NCI-H1417 treated with DMSO at 0.1 percent for 48 hours (cell line): ENCODE measurements at places on chromosomes 11 and 22.

GRCh38 chr22:41429232-41429950 is 17.2 kb downstream of the TOB2 start:
- no peak for DNase-seq

- DNase-seq = no peak
Measured at GRCh38 chr11:7364660-7365059, 113.0 kb downstream of the SYT9 start.

DNA sequence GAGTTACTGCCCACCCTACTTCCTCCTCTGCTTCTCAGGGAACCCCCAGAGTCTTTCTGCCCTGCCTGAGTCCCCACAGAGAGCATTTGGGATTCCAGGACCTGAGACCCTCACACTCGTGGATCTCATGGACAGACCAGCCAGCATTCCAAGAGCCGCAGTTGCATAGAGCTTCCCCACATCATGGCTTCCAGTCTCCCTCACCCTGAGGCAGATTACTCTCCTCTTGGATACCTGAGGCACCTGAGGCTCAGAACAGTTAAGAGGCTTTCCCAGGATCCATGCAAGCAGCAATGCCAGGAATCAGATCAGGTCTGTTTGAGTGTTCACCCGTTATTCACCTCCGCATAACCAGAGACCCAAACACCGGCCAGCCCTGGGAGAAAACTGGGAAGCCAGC is 102.2 kb downstream of the TRIM29 start:
- no peak for DNase-seq

- DNase-seq = no peak
Measured at GRCh38 chr11:120203626-120204025, 7.2 kb upstream of the OAF start.

DNA sequence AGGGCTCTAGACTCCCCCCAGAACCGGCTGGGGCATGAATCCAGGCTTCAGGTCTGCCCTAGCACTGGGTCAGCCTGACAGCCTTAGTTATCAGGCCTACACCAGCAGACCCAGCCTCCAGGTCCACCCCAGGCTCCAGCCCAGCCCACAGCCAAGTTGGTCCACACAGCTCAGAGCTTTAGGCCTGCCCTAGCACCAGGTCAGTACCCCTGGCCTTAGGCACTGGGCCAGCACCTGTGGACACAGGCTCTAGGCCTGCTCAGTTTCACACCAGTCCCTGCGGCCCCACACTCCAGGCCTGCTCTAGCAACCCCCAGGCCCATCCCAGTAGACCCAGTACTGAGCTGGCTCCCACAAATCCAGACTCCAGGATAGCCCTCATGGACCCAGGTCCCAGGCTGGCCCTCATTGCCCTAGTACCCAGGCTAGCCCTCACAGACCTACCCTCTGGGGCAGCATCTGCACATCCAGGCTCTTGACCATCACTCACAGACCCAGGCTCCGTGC is 52.7 kb downstream of the CLPB start:
- no peak for DNase-seq

DNA sequence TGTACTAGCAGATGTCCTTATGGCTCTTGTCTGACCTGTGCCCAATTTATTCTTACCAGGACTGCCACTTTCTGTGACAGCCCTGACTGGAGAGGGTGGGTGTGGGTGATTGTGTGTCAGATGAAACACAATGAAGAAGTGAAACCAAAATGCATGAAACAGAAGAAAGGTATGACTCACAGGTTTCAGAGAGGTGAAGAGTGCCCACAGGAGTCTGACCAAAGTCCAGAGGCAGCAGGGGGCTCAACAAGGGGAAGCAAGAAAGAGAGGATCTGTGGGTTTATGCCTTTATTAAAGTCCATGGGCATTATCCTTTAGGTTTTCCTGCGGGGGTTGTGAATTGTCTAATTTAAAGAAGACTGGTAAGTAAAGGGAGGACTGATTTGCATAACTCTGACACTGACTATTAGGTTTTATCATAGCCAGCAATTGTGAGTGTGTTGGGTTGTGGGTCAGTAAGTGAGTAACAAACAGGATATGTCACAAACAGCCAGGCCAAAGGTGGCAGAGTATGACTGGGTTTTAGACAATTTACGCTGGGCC is 3.9 kb upstream of the OR4C6 start:
- no peak for DNase-seq

- DNase-seq = no peak
Measured at GRCh38 chr11:111119751-111120150, 125.8 kb upstream of the POU2AF2 start.

DNA sequence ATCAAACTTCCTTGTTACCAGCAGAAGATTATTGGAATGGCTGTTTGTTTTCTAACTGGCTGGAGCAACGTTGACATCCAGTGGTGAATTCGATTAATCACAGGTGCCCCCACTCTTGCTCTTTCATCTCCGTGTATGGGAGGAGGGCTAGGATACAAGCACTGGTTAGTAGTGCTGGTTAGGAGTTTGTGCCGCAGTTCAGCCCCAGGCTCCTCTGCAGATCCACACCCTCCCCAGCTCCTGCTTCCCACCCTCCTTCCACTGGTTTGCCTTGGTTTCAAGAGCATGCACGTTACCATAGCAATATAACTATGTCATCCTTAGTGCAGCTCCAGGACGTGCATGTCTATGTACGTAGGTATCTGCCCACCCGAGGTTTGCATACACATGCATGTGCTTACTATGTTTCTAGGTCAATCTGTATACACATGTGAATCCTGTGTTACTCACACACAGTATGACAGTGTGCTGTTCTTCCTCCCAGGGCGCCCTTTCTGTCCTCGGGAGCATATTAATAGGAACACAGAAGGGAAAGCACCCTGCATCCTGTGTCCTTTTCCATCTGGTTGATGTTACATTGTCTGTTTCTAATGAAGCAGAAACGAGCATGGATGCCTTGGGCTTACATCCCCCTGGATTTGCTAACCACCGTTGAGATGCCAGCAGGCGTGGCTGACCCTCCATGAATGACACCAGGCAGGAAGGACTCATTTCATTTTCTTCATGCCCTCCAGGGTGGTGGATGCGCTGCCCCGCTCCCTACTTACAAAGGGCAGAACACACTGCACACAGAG is 539.3 kb downstream of the OPCML start:
- peak; percentile 82 for DNase-seq

DNA sequence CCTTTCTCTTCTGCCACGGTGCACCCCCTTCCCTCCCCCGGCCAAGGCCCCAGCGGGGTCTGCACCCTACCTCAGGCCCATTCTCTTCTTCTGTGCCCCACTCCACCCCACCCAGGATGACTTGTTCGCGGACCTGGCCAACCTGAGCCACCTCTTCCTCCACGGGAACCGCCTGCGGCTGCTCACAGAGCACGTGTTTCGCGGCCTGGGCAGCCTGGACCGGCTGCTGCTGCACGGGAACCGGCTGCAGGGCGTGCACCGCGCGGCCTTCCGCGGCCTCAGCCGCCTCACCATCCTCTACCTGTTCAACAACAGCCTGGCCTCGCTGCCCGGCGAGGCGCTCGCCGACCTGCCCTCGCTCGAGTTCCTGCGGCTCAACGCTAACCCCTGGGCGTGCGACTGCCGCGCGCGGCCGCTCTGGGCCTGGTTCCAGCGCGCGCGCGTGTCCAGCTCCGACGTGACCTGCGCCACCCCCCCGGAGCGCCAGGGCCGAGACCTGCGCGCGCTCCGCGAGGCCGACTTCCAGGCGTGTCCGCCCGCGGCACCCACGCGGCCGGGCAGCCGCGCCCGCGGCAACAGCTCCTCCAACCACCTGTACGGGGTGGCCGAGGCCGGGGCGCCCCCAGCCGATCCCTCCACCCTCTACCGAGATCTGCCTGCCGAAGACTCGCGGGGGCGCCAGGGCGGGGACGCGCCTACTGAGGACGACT is 15.9 kb downstream of the RTN4RL2 start:
- DNase-seq = no peak

DNA sequence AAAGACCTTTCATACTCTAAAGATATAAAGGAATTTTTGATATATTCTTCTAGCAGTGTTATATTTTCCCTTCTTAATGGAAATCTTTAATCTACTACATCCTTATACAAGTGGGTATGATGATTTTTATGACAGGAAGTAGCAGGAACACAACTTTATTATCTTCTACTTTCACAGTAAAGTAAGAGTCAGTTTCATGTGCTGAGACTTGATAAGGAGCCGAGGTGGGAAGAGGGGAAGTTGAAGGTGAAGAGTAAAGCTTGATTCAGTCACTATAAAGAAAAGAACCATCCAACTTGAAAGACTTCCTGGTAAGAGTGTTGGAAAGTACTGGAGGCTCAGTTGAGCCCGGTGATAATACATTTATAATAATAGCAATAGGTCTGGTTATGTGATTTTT is 82.1 kb upstream of the PTH start:
- DNase-seq = no peak

DNA sequence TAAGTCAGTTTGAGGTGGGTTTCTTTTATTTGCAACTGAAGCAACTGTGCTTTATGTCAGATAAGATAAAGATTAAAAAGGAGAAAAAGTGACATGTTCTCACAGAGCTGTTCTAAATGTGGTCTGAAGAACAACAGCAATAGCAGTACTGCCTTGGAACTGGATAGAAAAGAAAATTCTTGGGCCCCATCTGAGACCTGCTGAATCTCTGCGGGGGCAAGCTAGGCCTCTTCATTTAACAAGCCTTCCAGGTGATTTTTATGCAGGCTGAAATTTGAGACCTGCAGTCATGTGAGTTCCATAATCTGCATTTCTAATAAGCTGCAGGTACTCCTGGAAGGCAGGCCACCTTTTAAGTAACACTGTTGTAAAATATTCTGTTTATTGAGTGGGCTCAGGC is 91.4 kb upstream of the CTSC start:
- DNase-seq = no peak

- DNase-seq = no peak
Measured at GRCh38 chr22:35131525-35132000, 65.6 kb downstream of the ISX start.
